NCI-H187 treated with DMSO at 0.1 percent for 48 hours (cell line): ENCODE measurements at places on chromosomes 4 and X.

DNA sequence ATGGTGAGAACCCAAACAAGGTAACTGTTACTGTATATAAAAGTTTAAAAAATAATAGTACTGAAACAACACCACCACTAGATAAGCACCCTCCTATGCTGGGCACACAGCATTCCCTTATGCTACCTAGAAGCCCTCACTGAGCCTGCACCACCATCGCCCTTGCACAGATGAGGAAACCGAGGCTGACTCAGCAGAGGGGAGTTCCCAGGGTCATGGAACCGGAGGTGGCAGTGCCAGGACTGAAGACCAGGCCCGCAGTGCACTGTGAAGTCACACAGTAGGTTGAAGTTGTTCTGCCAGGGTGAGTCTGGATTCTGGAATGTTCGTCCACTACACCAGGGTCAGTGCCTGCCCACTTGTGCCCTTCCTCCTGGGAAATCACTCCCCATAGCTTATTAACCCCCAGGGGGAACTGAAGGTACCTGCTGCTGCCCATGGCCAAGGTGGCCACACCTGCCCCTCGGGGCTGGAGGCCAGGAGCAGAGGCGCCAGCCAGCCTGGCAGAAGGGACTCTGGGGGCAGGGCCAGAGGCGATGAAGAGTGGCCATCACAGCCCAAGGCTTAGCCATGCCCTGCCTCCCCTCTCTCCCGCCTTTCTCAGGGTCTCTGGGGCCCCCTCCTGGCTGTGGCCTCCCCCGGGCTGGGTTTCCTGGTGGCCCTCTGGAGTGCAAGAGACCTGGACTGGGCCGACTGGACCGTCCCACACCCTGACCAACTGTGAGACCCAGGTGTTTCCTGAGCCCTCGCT, 15.1 kb upstream of the ABLIM2 start:
- no peak for DNase-seq

- no peak for DNase-seq
Measured at GRCh38 chrX:150763810-150764209, 70.6 kb downstream of the MTMR1 start.

DNA sequence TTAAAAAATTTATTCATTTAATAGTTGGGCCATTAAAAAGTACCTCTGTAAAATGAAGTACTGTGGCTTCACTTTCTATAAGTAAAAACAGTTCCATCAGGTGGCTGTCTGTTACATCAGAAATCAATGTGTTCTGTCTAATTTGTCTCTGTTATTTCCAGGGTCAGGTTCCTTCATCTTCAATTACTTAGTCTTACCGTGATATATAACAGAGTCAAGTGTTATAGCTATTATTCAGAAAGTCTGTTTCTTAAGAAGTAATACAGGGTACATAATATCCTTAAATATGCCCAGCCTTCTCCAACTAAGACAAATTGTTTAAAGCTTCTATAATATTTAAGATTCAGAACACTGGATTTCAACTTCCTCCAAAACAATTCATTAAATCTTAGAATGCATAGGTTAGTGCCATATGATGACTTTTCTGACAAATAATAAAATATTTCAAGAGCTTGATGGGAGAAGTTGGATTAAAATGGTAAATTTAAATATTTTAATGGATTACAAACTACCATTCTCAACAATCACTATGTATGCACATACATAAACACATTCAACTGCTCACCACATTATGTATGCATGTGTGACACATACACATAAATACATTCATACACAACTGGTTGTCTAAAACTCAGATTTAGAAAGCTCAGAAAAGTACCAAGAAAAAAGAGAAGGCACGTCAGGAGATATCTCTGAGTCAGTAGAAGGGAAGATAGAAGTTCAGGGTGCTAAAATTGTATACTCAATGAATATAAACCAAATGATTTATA, 268.5 kb downstream of the PRDM5 start:
- DNase-seq, result no peak

DNA sequence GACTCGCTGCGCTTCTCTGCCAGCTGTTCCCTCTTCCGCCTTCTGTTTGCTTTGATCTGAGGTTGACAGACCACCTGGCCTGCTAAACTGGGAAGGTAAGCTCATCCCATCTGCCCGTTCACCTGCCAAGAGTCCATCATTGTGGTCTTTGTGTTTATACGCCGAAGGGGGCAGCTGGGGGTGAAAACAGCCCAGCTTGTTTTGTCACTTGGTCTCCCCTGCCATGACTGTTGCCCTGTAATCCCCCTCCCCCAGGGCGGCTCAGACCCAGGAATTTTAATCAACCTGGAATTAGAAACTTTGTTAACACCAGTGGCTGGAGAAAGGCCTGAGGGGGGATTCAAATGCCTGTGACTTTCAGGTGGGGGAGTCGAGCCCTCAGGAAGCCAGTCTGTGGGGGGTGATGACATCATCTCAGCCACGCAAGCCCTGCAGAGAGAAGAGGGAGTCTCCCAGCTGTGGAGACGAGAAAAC, 333.3 kb downstream of the BCOR start:
- no peak for DNase-seq

DNA sequence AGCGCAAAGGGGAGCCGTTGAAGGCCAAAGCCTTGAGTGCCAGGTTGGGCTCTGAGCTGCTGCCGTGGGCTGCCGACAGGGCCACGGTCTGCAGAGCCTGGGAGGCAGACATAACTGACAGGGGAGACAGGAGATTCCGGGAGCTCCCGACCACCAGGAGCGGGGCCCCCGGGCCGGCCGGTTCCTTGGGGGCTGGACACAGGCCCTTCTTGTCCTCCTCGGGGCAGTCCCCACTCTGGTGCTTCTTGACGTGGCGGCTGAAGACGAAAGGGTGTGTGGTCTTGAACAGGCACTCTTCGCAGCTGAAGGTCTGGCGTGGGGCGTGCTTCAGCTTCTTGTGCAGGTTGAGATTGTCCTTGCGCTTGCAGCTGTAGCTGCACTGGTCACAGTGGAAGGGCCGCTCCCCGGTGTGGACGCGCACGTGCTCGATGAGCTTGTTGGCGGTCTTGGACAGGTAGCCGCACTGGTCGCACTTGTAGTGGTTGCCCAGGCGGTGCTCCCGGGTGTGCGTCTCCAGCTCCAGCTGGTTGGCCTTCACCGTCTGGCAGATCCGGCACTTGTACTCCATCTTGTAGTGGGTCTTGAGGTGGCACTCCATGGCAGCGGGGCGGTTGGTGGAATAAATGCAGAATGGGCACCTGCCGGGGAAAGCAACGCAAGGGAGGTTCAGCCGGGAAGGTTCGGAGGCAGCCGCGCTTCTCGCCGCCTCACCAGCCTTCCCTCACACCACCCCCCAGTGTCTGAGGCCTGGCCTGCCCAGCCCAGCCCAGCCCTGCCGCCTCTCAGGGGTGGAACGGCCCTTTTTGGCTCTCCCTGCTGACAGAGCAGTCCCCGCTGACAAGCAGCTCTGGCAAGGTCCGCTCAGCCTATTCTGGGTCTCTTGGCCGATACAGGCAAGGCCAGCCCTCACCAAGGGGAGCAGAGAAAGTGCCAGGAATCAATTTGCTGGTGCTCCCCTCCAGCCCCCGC, 81.3 kb downstream of the C4orf51 start:
- DNase-seq, result no peak

- no peak for DNase-seq
Measured at GRCh38 chr4:188341428-188341827, 202.2 kb downstream of the TRIML1 start.

DNA sequence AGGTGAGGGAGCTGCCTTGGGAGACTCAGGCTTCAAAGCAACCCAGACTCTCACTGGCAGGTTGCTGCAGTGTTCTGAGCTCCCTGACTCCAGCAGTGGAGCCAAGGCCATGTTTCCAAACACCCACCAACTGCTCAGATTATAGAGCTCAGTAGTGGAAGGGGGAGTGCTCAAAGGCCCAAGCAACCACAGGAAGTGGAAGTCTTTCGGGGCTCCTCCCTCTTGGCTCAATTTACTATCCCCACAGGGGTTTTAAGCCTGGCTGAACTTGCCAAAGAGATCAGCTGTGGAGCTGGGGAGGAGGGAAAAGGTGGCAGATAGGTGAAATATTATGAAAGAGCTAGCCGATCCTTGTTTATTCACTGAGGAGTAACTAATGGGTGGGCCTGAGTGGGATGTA, 82.5 kb downstream of the HPRT1 start:
- DNase-seq, result no peak

- DNase-seq, result no peak
Measured at GRCh38 chr4:17771284-17771908, 10.0 kb downstream of the FAM184B start.

DNA sequence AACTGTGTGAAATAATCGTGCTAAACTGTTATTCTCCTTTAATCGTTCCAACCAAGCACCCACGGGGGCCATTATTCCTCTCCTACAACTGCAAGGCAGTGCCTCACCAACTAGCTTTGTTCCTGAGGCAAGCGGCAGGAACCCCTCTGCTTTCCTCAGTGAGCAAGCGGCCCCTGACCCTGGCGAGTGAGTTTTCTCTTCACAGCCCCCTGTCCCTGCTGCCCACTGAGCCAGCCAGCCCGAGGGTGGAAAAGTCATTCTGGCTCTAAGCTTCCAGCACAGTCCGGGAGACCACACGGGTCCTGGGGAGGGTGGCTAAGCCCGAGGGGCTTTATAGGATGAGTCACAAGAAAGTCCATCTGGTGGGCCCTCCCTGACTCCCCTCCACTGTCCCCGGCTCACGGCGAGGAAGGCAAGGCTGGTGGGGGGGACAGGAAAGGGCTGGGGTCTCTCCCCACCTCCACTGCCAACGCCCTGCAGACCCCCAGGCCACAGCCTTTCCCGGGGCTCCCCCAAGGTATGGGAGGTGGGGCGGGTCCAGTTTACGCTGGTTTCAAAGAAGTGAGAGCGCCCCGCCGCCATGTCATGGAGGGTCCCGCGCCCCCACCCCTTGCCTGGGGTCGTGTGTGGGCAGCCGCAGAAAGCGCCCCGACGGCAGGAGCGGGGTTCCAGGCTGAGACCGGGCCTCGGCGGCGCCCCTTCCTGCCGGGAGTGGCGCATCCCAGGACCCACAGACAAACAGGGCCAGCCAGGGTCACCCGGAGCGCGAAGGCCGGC, 45.0 kb downstream of the CPLX1 start:
- DNase-seq, result no peak

- no peak for DNase-seq
Measured at GRCh38 chr4:53847965-53848364, 216.4 kb downstream of the CHIC2 start.

DNA sequence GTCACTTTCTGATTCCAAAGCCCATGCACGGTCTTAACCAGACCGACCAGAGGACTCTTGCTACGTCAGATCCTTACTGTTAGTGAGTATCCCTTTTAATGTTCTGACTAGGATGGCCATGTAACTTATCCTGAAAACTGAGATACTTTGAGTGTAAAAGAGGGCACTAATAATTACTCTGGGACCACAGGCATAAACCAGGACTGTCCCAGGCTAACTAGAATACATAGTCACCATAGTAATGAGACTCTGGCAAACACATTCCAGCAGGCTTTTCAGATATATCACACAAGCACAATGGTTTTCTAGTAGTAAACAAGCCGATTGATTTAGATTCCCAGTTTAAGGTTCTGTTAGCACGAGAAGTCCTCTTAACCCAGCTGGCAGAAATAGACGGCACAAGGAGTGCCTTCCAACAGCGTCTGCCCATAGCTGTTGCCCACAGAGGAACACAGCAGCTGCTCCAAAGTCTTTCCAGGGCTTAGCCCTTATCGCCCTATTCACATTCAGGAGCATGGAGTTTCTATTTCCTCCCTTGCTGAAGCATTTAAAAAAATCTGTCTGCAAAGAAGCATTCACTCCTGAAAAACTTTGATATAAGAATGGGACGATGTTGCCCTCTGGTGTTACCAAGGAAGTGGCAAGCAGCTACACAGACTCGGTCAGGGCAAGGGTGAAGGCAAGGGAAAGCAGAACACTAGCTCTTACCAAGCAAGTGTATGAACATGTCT, 92.4 kb downstream of the CXCL13 start:
- DNase-seq, result no peak

DNA sequence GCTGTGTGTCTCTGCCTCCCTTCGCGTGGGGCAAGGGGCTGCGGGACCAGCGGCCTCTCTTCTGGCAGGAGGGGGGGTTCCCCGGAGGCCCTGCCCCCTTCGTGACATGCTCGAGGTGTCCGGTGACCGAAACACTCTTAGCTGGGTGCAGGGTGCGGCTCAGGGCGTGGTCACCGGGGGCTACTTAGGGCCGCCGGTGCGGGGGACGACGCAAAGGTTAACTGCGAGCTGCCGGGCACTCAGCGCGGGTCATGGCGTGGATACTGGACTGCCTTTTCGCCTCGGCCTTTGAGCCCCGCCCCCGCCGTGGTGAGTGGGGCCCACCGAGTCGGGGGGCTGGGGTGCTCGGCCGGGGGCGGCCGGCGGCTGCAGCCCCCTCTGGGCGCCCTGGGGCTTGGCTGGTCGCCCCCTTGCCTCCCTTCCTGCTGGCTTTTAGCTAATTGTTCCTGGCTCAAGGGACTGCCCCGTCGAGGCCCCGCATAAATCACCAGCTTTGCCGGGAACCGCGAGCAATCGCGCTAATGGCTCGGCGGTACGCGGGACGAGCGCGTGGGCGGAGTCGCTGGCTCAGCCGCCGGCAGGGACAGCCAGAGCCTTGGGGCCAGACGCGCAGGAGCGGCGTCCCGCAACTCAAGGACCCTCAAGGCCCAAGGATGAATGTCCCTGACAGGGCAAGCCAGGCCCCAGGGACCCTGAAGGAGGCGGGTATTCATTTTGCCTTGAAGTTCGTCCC, at the start of gene ARHGAP36:
Gene ARHGAP36, plus strand, starts transcription at position 211 of the 733 bp plus-strand sequence. CDS start 23,320 bp downstream, outside the sequence.
- no peak for DNase-seq

DNA sequence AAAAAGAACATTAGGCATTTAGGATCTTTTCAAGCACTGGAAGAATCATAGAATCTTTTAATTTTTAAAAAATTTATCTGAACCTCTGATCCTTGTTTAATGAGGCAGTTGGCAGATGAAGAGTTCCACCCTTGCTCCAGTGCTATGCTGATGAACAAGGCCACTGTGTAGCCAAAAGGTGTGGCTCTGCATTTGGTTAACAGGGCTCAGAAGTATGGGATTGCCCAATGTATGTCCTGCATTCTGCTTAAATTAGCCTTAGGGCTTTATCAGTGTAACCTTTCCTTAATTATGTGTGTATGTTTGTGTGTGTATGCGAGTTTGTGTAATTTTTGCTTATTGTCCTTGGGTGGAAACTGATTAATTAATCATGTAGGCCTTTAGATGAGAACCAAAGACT, 43.3 kb upstream of the PPM1K start:
- no peak for DNase-seq

DNA sequence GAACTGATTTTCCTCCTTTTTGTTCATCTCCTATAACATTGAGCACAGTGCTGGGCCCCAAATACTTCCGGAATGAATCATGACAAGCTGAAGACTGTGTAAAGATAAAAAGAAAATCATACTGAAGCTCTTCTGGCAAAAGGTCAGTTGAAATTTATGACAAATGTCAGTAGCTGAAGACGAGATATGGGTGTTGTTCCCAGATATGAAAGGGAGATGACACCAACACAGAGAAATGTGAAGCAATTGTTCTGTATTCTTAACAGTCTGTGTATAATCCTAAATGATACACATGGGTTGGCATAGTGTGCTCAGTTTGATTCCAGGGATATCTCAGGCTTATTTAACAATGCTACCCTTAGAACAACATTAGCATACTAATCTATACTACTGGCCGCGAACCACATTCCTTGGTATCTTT, 170.5 kb upstream of the PITX2 start:
- DNase-seq, result no peak

GRCh38 chrX:85808217-85808616, 239.1 kb downstream of the CHM start:
- DNase-seq, result no peak

GRCh38 chrX:31287861-31288260, 216.0 kb upstream of the FTHL17 start:
- no peak for DNase-seq

- no peak for DNase-seq
Measured at GRCh38 chrX:103704863-103705262, 5.8 kb upstream of the TMEM31 start.
